Inflammatory macrophage treated with lipopolysaccharide for 4 hours (primary cell): ENCODE measurements at places on chromosomes 7 and 10.
A peak's percentile ranks its signal among the peaks of the same experiment; 100 is the strongest.

GRCh38 chr10:127354255-127354654 is 157.9 kb upstream of the INSYN2A start:
- DNase-seq, result no peak

DNA sequence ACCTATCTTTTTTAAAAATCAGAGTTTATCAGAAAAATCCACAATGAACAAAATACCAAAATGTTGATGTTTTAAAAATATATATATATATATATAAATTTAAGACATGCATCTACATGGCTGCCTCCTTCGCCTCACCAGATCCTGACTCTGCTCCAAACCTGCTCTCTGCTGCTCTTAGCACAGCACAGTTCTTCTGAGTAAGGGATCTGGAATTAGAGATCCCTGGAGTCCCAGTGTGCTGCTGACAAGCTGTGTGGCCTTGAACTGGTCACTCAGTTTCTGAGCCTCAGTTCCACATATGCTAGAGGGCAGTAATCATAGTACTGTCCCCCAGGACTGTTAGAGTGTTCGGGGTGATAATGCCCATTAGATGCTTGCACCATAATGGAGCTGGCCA is 53.1 kb upstream of the AQP1 start:
- DNase-seq, result no peak

DNA sequence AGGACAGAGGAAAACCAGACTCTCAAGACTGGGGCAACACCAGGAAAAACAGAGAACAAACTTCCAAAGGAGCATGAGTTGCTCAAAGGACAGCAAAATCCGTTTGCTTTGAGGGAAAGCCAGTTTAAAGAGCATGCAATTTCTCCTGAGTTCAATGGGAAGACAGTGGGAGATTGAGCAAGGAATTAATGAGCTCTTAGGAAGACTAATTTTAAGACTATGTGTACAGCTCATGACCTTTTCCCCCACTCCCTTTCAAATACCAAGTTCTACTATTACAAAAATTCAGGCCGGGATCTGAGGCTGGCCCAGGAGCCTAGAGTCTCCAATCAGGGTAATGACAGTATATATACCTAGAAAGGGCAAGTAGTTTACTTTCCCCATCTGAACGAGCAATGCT is 79.2 kb downstream of the EPDR1 start:
- DNase-seq, result no peak

GRCh38 chr10:119461380-119461779 is 81.1 kb downstream of the RGS10 start:
- DNase-seq, result no peak

DNA sequence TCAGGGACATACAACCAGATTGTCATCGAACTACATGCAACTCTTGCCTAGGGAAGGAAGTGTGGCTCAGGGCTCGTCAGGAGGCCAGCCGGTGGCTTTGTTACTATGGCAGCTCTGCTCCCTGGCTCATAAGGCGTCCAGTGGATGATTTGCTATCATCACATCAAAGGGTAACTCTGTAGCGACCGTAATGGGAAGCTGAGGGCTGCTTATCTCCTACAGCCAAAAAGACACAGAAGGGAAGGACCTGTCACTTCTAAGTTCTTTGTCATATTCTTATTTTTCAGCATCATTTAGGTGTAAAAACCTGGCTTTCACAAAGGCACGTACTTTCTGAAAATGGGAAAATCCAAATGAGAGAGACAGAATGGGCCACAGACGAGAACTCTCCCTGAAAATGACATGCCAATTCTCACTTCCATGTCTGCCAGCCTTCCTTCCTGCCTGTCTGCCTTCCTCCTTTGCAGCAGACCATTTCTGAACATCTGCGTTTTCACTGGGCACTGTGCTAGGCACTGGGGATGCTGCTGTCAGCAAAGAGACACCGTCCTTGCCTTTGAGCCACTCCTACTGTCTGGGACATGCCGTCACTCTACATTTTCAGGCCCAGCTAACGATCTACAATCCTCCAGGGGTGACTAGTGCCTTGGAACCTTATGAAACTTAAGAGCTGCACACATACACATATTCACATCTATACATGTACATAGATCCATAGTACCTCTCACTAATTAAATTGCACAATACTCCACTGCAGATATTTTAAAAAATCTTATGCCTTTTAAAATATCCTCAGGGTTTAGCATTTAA is 26.9 kb downstream of the ENKUR start:
- DNase-seq, result peak; percentile 51

DNA sequence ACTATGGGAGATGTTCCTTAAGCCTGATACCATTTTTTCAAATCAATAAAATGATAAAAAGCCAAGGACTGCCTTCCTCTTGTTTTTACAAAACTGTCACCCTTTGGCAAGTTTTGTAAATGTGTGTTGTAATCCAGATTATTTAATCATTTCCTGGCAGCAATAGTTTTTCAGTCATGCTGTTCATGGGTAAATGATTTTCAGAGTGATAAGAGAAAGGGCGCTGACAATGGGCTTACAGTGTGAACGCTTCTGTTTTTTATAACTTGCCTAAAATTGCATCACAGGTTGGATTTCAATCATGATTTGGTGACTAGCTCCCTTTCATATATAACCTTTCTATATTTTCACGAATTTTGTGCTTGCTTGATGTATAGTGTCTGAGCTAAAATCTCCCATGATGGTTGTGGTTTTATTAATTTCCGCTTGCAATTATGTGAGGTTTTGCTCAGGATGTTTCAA is 19.0 kb upstream of the DMBT1 start:
- DNase-seq, result peak; percentile 46

DNA sequence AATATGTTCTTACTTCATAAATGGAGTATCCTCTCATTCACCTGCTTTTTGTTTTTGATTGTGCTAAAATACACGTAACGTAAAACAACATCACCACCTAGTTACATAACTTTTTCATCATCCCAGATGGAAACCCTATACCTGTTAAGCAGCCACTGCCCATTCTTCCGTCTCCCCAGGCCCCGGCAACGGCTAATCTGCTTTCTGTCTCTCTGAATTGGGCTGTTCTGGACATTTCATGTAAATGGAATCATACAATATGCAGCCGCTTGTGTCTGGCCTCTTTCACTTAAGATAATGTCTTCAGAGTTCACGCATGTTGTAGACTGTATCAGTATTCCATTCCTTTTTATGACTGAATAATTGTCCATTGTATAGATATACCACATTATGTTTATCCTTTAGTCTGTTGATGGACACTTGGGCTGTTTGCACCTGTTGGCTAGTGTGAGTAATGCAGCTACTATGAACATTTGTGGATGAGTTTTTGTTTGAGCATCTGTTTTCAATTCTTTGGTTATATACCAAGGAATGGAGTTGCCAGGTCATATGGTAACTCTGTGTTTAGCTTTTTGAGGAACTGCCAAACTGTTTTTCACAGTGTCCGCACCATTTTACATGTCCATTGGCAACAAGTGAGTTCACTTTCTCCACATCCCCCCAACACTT is 14.1 kb upstream of the SUN1 start:
- DNase-seq, result peak; percentile 26

GRCh38 chr10:68900427-68901104 is 549 bp upstream of the DDX50 start:
- DNase-seq, result no peak

GRCh38 chr7:44287488-44288380 is 37.7 kb downstream of the CAMK2B start:
- no peak for DNase-seq

- DNase-seq, result no peak
Measured at GRCh38 chr7:69934144-69934903, 336.0 kb downstream of the AUTS2 start.

DNA sequence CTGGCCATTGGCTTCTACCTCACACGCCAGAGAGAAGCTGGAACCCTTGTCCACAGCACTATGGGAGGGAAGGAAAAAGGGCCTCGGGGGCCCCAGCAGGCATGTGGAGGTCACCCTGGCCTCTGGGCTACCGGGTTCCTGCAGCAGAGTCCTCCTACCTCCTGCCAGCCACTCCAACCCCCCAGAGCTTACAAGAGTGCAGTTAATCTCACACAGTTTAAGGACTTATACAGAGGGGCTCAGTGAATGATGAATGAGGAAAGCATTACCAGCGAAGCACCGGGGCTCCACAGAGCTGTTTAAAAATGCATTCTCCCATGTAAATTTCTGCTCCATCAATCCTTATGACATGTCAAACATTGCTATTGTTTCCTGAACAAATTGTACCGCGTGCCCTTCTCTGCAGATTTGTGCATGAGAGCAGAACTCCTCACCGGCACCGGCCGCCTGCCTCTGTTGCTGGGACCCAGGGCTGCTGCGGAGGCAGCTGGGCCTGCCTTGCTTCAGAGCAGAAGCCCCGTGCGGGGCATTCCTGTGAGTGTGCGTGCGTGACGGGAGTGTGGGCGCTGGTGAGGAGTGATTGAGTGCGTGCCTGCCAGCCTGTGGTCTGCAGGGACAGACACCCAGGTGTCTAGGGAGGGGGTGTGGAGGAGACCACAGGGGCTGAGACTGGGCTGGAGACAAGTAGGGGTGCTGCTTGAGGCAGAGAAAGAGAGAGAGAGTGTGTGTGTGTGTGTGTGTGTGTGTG is 52.8 kb downstream of the C10orf105 start:
- no peak for DNase-seq

- DNase-seq, result no peak
Measured at GRCh38 chr7:72286519-72286918, 125.6 kb downstream of the CALN1 start.

GRCh38 chr10:69744971-69745370 is 56.7 kb upstream of the COL13A1 start:
- DNase-seq, result no peak

GRCh38 chr10:76282061-76283025 is 850.9 kb downstream of the LRMDA start:
- no peak for DNase-seq

- DNase-seq, result no peak
Measured at GRCh38 chr7:71548746-71549145, 416.8 kb downstream of the GALNT17 start.

DNA sequence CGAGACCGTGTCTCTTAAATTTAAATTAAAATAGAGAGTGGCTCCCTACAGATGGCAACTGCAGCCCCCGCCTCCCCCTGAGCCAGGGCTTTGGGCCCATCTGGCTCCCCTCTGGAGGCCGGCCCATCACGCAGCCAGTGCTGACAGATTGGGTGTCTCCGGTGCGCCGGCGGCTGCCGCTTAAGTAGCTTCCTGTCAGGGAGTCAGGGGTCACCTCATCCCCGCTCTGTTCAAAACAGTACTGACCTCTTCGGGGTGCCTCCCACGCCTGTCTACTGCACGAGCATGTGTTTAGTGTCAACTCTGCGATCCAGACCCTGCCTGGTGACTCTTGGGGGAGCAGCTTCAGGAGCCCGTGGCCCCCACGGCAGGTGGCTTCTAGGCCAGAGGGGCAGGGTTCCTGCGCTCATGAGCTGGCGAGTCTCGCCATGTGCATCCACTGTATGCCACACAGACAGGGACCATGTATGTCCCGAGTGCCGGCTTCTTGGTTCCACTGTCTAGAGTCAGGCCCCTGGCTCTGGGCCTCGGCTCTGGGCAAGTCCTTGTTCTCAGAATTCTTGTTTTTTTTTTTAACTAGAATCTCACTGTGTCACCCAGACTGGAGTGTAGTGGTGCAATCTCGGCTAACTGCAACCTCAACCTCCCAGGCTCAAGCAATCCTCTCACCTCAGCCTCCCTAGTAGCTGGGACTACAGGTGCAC is 36.1 kb downstream of the KCTD7 start:
- DNase-seq, result no peak

GRCh38 chr7:116610210-116610609 is 61.8 kb upstream of the MET start:
- DNase-seq, result peak; percentile 85

GRCh38 chr7:138867744-138868143 is 69.7 kb upstream of the ATP6V0A4 start:
- no peak for DNase-seq

DNA sequence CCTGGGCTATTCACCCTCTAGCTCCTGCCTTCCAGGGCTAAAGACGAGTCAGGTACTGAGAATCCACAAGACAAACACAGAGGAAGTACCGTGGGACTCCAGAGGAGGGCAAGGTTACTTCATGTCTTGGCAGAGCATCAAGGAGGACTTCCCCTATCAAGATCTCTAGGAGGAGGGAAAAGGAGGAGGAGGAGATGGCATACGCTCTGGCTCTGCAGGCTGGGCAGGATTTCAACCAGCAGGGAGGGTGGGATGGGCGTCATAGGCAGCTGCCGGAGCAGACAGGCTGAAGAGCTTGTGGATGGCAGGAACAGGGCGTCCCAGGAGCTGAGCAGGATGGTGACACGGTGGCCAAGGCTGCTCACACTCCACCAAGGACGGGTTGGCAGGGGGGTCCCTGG is 21.3 kb downstream of the MDH2 start:
- DNase-seq, result peak; percentile 74

DNA sequence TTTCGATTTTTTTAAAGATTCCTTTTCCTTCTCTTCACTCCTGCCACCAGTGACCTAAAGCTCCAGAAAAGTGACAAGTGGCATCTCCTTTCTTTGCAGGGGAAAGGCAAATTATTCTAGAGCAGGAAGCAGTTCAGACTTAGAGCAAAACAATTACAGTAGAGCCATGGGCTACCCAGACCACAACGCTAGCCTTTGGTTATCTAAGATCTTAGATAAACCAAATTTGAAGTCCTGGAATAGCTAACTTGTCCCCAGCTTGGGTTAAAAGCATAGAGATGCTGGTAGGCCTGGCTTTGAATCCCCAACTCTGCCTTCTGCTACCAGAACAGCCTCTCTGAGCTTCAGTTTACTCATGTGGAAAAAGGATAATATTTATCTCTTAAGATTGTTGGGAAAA is 38.4 kb downstream of the LGI1 start:
- DNase-seq, result no peak

DNA sequence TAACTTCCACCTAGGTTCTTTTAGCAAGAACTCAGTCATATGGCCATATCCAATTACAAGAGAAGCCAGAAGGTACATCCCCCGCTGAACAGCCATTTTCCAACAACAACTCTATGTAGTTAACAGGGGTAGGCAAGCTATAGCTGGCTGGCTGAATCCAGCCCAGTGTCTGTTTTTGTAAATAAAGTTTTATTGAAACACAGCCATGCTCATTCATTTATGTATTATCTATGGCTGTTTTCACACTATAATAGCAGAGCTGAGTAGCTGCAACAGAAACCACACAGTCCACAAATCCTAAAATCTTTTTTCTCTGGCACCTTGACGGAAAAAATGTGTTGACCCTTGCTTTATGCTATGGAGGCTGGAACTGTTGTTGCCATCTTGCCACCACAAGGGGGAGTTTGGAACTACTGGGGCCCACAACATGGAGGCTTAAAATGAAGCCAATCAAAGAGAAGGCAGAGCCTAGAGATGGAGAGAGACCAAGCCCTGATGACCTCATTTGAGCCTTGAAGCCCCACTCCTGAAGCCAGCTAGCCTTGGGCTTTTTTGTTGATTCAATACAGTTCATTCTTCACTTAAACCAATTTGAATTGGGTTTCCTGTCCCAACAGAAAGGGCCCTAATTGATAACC is 33.3 kb upstream of the XPNPEP1 start:
- DNase-seq, result peak; percentile 57
